Gastrocnemius medialis (tissue), 4 donors: ENCODE measurements at places on chromosomes 16 and 17. TPM values are rescaled to one million over a fixed set of nuclear protein-coding genes. Genes with fewer than 3 reads are reported as not detected.
A peak's percentile ranks its signal among the peaks of the same experiment; 100 is the strongest.

- DNase-seq: no peak
These were observed 78.0 kb upstream of the ZNF750 start for GRCh38 chr17:82917699-82918345.

- no peak for DNase-seq
These were observed 275.9 kb downstream of the STX8 start for GRCh38 chr17:9299695-9300094.

The METRNL gene
- 19.7 TPM for total RNA-seq

The TPSG1 gene
- not detected for total RNA-seq

DNA sequence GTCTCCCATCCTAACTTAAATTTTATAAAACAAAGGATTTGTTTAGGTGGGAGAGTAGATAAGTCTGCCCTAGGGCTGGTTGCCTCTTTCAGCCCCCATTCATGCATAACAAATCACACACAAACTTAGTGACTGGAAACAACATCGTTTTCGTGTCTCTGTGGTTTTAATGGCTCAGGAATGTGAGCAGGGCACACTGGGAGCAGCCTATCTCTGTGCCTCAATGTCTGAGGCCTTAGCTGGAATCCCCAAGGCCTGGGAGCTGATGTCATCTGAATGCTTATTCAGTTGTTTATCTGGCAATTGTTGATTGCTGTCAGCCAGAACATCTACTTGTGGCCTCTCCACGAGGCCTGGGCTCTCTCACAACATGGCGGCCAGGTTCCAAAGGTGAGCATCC is 101.9 kb upstream of the HSBP1 start:
- no peak for DNase-seq

The ADCY9 gene
- 223 TPM for total RNA-seq

- DNase-seq: no peak
These were observed 115.0 kb upstream of the SEC14L1 start for GRCh38 chr17:77025781-77026180.

GRCh38 chr16:4525634-4526277 is 12.8 kb downstream of the CDIP1 start:
- no peak for DNase-seq

The ABI3 gene
- 2.6 TPM for total RNA-seq

The EME1 gene
- total RNA-seq: not detected

DNA sequence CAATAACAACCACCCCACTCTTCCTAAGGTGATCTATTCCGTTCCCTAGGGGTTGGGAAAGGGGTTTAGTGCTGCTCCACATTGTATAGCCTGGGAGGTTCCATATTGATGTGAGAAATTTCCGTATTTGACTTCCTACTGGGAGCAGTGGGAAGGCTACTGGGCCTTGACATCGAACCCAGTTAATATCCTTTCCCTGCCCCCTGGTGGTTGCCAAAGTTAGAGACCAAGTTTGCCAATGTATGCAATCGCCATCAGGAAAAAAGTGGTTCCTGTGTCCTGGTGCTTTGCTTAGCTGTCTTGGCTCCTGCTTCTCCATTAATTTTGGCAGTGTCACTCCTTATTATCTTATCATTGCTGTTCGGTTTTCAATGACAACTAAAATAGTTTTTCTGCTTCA is 914.9 kb downstream of the KCNJ2 start:
- DNase-seq: no peak

GRCh38 chr16:87949071-87949744 is 2.0 kb upstream of the BANP start:
- no peak for DNase-seq

- DNase-seq: peak; percentile 94
These were observed 3.7 kb downstream of the NFE2L1 start for GRCh38 chr17:48051706-48052486.

The COX6A2 gene
- 1,192 TPM for total RNA-seq

GRCh38 chr17:30545024-30545423 is 67.8 kb downstream of the GOSR1 start:
- DNase-seq: no peak

DNA sequence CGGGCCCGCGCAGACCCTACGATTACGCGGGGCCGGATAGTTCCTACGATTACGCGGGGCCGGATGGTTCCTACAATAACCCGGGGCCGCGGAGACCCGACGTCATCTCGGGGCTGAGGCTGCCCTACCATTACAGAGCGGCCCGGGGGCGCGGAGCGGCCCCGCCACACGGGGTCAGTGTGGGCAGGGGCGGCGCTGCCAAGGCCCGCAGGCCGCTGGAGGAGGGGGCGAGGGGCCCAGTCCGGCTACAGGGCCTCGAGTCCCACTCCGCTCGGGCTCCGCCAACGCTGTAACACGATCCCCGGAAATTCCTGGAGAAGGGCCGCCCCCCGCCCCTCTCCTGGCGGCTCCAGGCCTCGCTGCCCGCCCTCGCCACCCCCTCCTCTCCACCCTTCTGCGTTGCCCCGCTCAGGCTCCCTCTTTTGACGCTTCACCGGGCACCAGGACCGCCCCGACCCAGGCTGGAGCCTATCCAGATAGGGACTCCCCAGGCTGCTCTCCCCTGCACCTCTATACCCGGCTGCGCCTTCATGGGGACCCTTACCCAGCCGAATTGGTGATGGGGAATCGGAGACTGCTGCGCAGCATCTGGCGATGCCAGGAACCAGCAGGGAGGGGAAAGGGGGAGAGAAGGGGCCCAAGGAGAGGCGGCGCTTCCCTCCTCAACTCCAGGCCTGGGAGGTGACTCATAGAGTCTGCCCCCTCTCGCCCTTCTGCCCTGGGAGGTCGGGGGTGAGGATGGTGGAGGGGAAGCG is at the start of gene RAB34:
RAB34 (minus strand) TSS at position 291 of the 755 bp plus-strand sequence. CDS start 602 bp downstream, outside the sequence.
- DNase-seq: no peak

DNA sequence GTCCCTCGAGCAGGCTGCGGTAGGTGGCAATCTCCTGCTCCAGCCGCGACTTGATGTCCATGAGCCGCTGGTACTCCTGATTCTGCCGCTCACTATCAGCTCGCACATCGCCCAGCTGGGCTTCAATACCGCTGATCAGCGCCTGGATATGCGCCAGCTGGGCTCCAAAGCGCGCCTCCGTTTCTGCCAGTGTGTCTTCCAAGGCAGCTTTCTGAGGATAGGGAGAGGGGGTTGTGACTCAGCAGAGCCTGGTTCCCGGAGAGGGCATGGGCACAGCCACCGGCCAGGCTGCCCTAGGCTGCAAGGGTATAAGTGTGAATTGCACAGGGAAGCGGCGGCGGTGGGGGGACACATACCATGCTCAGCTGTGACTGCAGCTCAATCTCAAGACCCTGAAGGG is 4.3 kb downstream of the KRT19 start:
- DNase-seq: no peak
